ENCODE measurements at places on chromosomes 5 and 9. TPM values are rescaled to one million over a fixed set of nuclear protein-coding genes. Genes with fewer than 3 reads are reported as not detected.

DNA sequence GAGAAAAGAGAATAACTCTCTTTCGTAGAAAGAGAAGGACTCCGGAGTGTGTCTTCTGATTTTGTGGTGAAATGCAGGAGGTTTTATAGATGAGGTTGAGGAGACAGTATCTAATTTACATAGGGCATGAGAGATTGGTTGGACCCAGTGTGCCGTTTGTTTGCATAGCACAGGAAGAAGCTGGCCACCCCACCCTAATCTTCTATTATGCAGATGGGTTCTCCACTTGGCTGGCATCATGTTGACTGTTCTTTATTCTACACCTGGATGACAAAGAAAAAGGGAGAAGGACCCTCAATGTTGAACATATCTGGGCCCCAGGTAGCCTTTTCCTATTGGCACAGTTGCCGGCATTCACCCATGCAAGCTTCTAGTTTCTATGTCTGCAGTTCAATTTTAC lies 23.2 kb upstream of the MINAR2 start:
- DNase-seq, result no peak

DNA sequence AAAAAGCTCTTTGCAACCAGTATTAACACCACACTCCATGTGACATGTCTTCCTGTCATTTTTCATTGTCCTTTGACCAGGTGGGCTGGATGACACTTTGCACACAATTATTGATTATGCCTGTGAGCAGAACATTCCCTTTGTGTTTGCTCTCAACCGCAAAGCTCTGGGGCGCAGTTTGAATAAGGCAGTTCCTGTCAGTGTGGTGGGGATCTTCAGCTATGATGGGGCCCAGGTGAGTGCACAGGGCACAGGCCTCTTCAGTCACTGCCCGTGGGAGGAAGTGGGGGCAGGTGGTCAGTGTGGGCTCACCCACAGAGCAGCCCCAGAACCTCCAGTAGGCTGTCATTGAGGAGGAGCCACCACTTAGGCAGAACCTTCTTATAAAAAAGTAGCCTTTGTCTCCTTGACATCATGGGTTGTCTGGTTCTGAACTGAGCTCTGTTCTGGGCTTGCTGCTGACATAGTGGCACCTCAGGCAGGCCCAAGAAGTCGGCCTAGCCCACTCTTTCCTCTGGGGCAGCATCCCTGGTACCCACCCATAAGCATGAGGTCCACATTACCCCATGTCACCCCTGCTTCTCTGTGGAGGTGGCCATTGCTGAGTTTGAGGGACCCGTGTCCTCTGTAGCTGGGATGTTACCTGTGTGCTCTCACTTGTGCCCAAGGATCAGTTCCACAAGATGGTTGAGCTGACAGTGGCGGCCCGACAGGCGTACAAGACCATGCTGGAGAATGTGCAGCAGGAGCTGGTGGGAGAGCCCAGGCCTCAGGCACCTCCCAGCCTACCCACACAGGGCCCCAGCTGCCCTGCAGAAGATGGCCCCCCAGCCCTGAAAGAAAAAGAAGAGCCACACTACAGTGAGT lies 39.3 kb downstream of the SECISBP2 start:
- no peak for DNase-seq

GRCh38 chr5:178674334-178674733 lies 47.5 kb upstream of the CLK4 start:
- no peak for DNase-seq

GRCh38 chr5:172050080-172050479 lies 43.6 kb upstream of the FBXW11 start:
- no peak for DNase-seq

- no peak for DNase-seq
Observed at GRCh38 chr9:130532426-130533080, 46.8 kb upstream of the FUBP3 start.

TLX3 gene
- total RNA-seq, result not detected

All from Right ventricle myocardium inferior (tissue), 1 donor.